PC-3 (cell line): ENCODE measurements at places on chromosomes 1 and 21. TPM values are rescaled to one million over a fixed set of nuclear protein-coding genes. Genes with fewer than 3 reads are reported as not detected.

- DNase-seq, result no peak
These were observed 15.6 kb downstream of the ALPL start for GRCh38 chr1:21524686-21525339.

GRCh38 chr1:195608883-195609282, 999.4 kb downstream of the KCNT2 start:
- peak; percentile 22 for DNase-seq

GRCh38 chr21:38399103-38399502, 99.2 kb downstream of the ERG start:
- DNase-seq, result no peak

DNA sequence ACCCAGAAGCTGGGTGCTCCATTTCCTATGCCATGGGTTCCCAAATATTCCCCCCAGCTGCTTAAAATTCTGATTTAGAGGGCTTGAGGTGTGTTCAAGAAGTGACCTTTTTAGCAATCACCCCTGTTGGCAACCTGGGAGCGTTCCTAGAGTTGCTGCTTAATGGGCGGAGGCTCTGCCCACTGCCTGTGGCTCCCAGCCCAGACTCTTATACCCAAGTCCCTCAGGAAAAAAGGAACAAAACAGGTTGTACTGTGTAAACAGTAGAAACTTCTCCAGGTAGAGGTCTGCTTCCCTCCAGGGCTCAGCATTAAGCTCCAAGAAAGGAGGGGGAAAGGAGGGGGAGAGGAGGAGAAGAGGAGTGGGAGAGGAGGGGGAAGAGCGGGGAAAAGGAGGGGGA, 14.6 kb upstream of the TENT5C start:
- DNase-seq, result peak; percentile 67

- no peak for DNase-seq
These were observed 143.0 kb downstream of the CNIH3 start for GRCh38 chr1:224759135-224759534.

- peak; percentile 95 for DNase-seq
These were observed 14.0 kb upstream of the UMODL1 start for GRCh38 chr21:42056996-42057689.

- DNase-seq, result no peak
These were observed 19.9 kb upstream of the NRIP1 start for GRCh38 chr21:15084668-15085067.

- no peak for DNase-seq
These were observed 137.8 kb downstream of the TSEN15 start for GRCh38 chr1:184189361-184189760.

- DNase-seq, result no peak
These were observed 10.7 kb upstream of the CYYR1 start for GRCh38 chr21:26583769-26584168.

DNA sequence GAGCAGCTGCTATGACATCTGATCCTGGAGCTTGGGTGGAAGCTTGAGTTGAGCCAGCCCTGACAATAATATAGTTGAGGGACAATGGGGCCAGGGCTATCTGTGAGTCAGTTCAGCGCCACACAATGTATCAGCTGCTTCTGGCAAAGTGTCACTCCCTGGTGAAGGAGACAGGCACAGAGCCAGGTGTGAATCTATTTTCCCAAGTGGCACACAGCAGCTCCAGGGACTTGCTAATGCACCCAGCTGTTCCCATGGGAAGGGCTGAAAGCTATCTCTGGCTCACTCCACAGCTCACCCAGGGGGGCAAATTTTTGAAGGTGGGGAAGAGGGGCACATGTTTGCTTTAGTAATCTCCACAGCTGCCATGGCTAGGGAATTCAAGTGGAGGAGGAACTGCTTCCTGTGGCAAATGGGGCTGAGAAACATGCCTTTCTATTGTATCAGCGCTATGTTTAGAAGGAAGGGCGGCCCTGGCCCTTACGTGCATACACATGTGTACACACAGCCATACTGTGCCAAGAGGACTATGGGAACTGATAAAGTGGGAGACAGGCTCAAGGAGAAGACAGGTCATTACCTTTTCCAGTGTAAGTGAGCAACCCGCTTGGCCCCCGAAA, 2.2 kb downstream of the CYB5R1 start:
- no peak for DNase-seq

DNA sequence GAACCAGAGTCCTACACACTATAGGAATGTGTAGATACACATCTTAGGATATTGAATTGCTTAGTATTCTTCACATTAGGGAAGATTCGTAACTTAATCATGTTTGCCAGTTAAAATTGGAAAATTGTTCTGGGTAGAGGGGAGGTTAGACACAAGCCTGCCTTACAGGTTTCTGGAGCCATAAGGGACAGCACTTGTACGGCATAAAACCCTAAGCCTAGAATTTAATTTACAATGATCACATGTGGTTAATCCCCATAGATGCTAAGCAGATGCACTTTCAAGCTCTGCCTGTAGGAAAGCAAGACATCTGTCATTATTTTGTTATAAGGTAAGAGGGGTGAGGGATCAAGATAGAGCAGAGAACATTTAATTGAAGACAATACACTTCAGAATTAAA, 820.7 kb downstream of the NCAM2 start:
- DNase-seq, result no peak

GRCh38 chr1:114108751-114109255, 44.9 kb downstream of the SYT6 start:
- no peak for DNase-seq

DNA sequence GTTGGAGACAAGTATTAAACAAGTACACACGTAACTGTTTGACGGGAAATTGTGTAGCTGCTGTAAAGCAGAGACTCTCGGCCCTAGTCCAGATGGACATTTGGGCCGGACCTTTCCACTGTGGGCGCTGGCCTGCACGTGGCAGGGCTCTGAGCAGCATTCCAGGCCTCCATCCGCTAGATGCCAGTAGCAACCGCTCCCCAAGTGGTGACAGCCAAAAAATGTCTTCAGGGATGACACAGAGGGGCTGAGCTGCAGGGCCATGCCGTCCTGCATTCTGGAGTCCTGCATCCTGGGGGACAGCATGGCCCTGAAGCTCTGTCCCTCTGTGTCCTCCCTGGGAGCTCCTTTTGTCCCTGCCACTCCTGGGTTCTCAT, 24.8 kb downstream of the A3GALT2 start:
- no peak for DNase-seq

DNA sequence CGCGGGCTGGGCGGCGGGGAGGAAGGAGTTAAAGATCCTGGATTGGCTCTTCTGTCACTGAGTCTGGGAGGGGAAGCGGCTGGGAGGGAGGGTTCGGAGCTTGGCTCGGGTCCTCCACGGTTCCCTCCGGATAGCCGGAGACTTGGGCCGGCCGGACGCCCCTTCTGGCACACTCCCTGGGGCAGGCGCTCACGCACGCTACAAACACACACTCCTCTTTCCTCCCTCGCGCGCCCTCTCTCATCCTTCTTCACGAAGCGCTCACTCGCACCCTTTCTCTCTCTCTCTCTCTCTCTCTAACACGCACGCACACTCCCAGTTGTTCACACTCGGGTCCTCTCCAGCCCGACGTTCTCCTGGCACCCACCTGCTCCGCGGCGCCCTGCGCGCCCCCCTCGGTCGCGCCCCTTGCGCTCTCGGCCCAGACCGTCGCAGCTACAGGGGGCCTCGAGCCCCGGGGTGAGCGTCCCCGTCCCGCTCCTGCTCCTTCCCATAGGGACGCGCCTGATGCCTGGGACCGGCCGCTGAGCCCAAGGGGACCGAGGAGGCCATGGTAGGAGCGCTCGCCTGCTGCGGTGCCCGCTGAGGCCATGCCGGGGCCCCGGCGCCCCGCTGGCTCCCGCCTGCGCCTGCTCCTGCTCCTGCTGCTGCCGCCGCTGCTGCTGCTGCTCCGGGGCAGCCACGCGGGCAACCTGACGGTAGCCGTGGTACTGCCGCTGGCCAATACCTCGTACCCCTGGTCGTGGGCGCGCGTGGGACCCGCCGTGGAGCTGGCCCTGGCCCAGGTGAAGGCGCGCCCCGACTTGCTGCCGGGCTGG, at the start of gene NPR1:
Gene NPR1 (plus strand): TSS at position 170 of the 818 bp plus-strand sequence. CDS start 421 bp downstream, at position 591.
- DNase-seq, result no peak

DNA sequence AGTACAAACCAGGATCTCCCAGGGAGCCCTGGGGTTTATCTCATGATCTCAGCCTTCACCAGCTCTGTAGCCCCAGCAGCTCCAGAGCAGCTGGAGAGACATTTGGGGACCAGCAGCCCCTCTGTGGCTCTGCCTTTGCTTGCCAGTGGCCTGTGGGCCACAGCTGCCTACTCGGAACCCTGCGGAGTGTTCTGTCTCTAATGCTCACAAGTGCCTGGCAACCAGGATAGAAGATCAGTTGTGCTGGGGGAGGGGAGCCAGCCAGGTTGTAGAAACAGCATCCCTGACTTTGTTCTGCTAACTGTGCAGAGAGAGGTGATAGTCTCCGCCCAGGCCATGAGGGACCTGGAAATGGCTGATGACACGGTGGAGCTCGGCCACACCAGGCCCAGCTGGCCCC, 50.9 kb upstream of the KCNJ15 start:
- no peak for DNase-seq

GRCh38 chr1:6815726-6816125, 30.5 kb downstream of the CAMTA1 start:
- no peak for DNase-seq

GRCh38 chr1:205030896-205031295, 12.1 kb upstream of the CNTN2 start:
- no peak for DNase-seq

DNA sequence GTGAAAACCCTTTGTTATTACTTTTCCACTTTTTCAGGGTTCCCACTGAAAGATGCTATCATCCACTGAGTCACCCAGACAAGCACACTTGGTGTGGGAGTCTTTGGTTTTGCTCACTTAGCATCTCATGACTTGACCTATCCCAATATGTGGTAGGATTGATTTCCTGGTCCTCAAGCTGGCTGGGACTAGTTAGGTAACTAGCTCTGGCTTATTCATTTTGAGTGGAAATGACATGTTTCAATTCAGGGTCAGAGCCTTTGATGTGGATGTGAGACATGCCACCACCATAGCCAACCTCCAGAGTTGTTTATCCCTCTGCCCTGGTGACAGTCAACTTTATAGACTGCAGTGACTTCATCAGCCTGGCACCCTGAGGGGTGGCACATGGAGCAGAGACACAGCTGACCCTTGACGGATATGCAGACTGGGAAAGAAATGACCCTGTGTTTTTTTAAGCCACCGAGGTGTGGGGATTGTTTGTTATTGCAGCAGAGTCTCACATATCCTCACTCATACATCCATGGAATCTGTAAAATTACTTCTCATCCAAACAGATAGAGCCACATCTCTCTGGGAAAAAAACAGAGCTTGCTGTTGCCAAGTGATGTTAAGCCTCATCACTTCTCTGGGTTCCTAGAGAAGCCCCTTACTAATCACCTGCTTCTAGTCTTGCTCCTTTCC, 699.9 kb downstream of the MATN1 start:
- no peak for DNase-seq

- peak; percentile 83 for DNase-seq
These were observed at the start of gene MAP7D1 for GRCh38 chr1:36155408-36156328. MAP7D1 (plus strand) TSS chr1:36156160; CDS start chr1:36156418, 258 bp downstream.

Gene PATJ
- total RNA-seq, result 28.7 and 35.2 TPM in 2 replicates

Gene SELL
- 0.69 and 1.2 TPM in 2 replicates for total RNA-seq

Gene AMY2B
- total RNA-seq, result 0.23 and 0.98 TPM in 2 replicates

Gene IL20
- not detected in 2 replicates for total RNA-seq

Gene SLC22A15
- 2.2 TPM in 2 replicates for total RNA-seq

Gene FUBP1
- 81.5 and 93.4 TPM in 2 replicates for total RNA-seq

Gene HPCA
- not detected in 2 replicates for total RNA-seq

Gene LZIC
- total RNA-seq, result 27.2 and 32.5 TPM in 2 replicates

Gene GPX7
- not detected in 2 replicates for total RNA-seq

Gene LYPLAL1
- total RNA-seq, result 15.8 and 21.3 TPM in 2 replicates

Gene C1QTNF12
- total RNA-seq, result 2.8 and 3.9 TPM in 2 replicates
